ENCODE measurements at places on chromosomes 2 and 18.

- DNase-seq = no peak
Measured at GRCh38 chr18:11324510-11324909, 175.1 kb upstream of the PIEZO2 start.

GRCh38 chr2:219228041-219228910 is 1.2 kb downstream of the ATG9A start:
- DNase-seq = no peak

- DNase-seq = no peak
Measured at GRCh38 chr2:50584185-50584584, 447.7 kb downstream of the NRXN1 start.

DNA sequence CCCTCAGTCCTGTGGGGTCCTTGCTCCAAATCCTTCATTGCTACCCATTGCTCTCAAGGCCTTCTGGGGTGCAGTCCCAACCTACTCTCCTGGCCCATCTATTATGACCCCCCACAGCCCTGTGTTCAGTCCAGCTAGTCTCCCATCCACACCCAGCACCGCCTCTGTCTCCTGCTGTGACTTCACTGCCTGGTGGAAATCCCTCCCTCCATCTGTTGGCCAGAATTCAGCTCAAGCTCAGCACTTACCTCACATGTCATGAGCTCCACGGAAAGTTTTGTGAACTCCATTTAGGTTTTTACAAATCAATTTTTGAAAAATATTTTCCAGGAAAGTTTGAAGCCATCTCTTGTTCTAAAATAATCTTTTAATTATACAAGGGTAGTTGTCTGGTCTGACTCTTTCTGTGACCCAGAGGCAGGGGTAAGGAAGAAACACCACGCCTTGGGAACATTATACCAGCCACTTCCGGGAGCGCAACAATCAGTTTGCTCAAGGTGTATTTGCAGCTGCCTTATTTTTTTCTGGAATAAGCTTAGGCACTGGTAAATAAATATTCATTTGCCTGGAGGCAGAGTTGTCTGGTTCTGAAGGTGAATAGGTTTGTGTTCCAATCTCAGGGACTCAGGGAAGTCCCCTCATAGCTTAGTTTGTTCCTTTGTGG is 110.8 kb downstream of the VIT start:
- DNase-seq = no peak

DNA sequence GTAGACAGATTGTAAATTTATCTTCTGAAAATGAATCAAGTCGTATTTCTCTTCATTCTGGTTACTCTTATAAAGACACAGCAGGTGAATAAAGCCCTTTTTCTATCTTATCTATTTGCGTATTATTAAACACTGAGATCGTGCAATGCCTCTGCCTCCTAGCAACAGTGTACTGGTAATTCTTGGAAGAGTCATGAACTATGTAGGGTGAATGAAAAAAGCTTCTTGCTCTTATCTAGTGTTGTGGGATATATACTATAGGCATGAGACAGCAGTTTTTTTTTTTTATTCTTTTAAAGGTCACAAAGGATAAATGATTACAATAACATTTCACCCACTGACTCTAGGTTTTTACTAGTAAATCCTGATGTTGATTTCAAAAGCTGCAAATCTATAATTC is 324.2 kb downstream of the PDE11A start:
- DNase-seq = no peak
